CD8-positive, alpha-beta T cell (primary cell): ENCODE measurements at places on chromosomes 7 and 10.

DNA sequence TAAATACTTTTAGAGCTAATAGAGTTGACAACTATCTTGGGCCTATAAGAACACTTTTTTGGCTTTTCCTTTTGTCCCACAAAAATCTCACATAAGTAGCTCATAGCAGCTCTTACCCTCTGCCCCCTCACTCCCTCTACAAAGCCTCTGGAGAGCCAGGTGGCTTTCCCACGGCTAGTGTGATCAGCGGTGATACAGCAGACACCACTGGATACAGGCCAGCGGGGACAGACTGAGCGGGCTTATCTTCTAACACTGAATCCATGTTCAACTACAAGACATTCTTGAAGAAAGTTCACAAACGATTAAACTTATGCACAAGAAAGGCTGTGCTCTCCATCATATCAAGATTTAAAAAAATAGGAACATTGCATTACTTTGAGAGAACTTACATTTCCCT lies 377.2 kb downstream of the PARD3 start:
- no peak for DNase-seq

DNA sequence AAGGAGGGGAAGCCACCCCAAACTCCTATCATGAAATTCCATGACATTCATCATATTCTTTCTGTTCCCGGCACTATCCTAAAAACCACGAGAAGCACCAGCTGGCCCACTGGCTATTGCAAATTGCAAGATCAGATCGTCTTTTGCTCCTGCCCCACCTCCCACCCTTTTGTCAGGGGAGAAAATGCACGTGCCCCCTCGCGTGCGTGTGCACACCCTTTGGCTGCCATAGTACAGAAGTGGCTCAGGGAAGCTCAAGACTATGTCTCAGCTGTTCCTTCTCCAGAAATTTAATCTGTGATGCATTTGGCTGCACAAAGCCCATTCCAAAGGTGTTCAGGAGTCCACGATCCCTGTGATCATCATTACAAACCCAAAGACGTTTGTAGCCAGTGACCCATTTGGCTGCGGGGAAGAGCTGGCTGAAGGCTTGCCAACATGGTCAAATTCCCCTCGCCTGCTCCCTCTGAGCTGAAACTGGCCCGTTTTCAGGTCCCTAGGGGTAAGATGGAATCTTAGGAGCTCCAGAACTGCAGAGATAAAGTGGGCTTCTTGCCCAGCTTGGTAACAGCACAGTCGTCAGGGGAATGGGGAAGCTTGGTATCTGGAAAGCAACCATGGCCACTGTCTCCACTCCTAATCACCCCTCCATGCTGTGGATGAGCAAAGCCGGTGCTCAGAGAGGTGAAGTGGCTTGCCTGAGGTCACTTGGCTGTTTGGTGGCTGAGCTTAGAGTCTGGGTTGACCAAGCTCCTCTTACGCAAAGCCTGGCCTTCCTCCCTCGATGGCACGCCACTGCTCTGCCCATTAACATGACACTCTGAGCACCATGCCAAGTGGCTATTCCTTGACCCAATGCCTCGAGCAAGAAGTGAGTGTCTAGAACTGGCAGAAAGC lies 155.4 kb downstream of the NEURL1 start:
- DNase-seq = no peak

GRCh38 chr7:144780071-144780608 lies 55.7 kb downstream of the TPK1 start:
- no peak for DNase-seq

DNA sequence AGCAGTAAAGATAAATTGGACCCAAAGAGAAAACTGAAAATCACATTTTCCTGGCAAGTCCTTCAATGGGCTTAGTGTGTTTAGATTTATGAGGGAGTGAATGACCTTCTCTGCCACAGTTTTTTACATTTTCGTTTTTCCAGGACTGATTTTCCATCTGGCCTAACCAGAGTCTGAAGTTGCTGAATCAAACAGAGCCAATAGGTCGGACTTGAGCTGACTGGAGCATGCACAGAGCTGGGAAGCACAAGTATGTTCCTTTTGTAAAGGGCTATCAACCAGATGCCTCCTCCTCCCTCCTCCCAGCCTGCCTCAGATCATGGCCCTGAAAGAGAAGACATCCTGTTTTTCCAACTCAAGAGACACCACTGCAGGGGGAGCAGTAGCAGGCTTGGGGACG lies 126.0 kb upstream of the ANKRD1 start:
- no peak for DNase-seq

DNA sequence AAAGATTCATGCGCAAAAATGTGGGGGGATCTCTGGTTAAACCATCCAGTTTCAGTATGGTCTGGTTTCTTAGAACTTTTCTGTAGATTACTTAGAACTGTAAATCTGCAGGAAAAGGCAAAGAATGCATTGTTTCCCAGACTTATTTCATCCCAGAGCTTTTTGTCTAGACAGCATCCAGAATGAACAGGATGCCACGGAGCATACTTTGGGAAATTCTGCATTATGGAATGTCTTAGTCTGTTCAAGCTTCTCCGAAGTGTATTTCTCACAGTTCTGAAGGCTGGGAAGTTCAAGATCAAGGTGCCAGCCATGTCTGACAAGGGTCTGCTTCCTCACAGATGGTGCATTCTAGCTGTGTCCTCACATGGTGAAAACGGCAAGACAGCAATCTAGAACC lies 136.3 kb downstream of the INHBA start:
- no peak for DNase-seq

DNA sequence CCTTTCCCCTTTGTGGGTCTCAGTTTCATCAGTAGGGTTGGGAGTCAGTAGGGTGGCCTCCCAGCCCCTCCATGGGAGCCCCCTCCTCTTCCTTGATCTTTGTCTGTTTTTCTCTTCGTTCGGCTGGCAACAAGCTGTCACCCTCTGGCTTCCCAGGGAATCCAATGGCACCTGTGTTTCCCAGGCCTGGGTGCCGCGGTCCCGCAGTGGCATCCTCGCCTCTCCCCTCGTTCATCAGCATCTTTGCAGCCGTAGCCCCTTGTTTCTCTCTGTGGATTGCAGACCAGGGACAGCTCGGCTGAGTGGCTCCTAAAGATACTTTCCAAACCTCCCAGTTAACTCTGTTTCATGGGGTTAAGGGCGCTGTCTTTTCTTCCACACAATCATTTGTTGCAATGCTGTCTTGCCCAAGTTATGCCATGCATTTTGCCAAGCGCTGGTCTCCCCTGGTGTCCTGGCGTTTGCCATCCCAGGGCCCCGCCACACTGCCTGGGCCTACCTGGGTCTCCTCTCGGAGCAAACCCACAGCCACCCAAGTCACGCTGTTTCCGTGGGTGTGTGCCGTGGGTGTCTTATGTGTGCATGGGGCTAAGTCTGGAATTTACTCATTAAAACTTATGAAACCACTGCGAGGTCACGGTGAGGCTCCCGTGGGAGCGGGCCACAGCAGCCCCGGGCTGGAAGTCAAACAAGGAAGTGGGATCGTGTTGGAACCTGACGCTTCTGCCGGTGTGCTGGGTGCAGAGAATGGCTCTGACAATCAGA lies 189.4 kb upstream of the SHH start:
- DNase-seq = no peak

DNA sequence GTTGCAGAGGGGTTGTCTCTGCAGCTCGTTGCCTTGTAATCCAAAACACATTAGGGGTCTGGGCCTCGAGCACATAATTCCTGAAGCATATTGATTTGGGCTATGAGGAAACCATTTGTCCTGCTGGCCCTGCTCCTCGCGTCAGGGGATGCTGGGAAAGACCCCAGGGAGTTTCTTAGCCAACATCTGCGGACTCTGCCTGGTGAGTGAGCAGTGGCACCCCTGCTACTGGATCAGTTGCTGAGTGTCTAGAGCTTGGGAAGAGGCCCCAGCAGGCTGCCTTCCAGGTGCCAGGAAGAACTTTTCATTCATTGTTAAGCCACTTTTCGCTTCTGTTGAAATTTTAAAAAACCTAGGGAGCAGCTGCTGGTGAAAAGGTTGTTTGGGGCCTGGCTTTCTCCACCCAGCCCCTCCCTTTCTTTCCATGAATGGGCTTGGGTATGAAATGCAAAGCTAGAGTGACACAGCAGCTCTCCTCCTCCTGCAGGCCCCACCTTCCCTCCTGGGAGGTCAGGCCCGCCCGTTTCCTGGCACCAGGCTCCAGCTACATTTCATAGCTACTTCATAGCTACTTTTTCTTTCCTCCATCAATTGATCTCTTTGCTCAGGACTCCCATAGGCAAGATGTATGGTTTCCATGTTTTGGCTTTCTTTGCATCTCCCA lies 26.8 kb downstream of the TACR2 start:
- DNase-seq = no peak

GRCh38 chr10:22630234-22631174 lies 83.9 kb downstream of the PIP4K2A start:
- DNase-seq = no peak

- DNase-seq = no peak
Measured at GRCh38 chr10:8245131-8245813, 190.8 kb downstream of the GATA3 start.

DNA sequence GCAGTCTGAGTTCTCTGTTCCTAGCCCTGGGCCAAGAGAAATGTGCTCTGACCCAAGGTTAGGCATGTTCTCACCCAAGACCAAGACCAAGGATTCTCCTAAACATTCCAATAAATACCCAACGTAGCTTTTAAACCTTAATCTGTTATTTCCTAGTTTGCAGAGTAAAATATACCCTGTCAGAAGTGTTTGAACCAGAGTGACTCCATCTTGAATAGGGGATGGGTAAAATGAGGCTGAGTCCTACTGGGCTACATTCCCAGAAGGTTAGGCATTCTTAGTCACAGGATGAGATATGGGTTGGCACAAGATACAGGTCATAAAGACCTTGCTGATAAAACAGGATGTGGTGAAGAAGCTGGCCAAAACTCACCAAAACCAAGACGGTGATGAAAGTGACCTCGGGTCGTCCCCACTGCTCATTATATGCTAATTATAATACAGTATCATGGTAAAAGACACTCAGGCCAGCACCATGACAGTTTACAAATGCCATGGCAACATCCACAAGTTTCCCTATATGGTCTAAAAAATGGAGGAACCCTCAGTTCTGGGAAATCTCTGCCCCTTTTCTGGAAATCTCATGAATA lies 27.7 kb downstream of the PLXNA4 start:
- no peak for DNase-seq

GRCh38 chr10:6513476-6513875 lies 66.6 kb downstream of the PRKCQ start:
- DNase-seq = peak; percentile 37

GRCh38 chr7:118836933-118837332 lies 612.4 kb downstream of the ANKRD7 start:
- no peak for DNase-seq

GRCh38 chr7:4132221-4132620 lies 549.9 kb upstream of the FOXK1 start:
- DNase-seq = no peak

DNA sequence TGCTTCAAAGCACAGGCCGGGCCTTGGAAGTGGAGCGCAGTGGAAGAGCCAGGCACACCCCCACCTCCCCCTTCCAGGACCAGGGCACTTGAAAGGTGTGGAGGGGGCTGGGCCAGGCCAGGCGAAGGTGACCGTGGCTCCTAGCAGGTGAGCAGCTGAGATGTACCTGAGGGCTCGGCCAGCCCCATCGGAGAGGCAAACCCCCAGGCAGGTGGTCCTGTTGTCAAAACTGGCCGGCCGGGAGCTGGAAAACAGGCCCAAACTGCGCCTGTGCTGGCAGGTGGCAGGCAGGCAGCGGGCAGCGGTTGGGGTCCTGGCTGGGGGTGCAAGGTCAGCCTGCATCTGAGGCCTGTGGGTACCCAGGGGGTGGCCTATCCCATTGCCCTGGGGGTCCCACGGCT lies 96.4 kb upstream of the DNAAF5 start:
- DNase-seq = no peak

DNA sequence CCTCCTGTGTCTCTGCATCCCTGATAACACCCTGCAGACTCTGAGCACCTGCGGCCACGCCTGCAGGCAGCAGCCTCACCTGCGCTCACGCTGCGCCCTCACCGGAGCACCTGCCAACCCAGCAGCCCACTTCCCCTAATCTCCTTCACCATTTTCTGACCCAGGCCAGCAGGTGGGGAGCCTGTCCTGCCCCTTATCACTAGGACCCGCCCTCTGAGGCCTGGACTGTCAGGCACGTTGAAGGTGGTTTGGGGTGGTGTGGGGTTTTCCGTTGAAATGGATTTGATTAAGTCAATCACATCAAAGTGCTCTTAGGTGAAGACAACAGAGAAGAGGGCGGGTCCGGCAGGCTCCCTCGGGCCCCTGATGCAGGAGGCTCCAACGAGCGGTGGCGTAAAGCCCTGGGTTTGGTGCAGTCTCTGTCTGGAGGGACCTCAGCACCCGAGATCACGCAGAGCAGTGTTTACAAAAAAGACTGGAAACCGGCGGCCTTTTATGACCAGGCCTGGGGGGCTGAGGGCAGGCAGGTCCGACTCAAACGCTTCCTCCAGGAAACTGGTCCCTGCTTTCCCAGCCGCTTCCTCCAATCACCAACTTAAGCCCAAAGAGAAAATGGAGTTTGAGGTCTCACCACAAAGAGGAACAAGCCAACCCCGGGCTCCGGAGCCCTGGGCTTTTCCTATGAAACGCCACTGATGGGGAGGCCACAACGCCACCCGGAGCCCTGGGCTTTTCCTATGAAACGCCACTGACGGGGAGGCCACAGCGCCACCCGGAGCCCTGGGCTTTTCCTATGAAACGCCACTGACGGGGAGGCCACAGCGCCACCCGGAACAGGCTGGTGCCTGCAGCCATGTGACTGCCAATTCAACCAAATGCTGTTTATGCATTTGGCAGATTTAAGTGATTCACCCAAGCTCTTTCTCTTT lies 45.5 kb downstream of the DPYSL4 start:
- DNase-seq = no peak

DNA sequence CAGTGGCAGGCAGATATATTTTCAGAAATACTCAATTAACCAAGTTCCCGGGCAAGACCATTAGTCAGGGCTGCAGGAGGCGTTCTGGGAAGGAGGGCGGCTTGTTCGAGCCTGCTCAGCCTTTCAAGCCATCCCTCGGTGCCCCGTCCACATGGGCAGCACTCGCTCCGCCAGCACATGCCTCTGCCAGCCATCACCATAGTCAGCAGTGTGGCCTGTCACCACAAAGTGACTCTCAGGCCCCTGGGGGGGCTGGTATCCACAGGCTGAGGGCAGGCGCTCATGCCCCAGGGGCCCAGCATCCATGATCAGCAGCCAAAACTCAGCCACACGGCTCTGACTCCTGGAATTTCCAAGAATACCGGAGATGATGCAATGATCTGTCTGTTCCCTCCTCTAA lies 81.9 kb downstream of the CHST15 start:
- DNase-seq = no peak

DNA sequence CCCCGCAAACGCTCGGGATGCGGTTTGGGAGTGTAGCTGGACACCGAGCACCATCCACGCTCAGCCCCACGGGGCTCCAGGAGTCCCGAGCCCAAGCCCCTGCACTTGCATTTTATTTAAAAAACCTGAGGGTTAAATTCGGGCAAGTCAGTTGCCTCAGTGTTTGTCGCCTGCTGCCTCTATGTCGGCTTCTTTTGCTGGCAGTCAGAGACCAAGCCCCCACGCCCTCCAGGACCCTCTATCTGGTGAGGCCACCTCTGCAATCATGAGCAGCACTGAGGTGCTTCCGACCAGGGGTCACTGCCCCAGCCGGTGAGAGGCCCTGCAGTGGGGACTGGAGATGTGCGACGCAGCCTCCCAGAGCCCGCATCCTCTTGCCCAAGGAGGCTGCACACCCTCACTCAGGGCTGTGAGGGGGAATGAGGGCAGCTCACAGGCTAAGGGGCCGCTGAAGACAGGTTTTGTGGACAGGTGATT lies 13.3 kb upstream of the ZNF273 start:
- no peak for DNase-seq
